ENCODE measurements at places on chromosomes 1 and 21.

- no peak for DNase-seq
These were observed 676.6 kb downstream of the MATN1 start for GRCh38 chr1:30046751-30047150.

- DNase-seq = no peak
These were observed 12.3 kb downstream of the TAL1 start for GRCh38 chr1:47219590-47220220.

DNA sequence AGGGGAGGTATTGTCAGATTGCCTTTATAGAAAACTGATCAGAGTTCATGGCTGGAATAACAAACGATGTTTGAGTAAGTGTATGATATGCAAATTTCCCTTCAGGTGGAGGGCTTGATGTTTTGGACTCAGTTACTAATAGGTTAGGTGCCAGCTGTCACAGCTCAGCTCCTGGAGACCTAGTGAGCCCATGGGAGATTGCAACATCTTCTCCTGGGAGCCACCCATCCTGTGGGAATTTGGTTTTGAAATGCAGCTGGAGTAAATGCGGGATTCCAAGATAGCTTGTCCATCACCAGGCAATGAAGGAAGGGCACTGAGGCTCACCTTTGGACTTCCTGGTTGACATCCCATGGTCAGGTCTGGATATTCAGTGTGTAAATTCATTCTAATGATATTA, 211.4 kb upstream of the NRIP1 start:
- no peak for DNase-seq

- peak; percentile 26 for DNase-seq
These were observed 45.6 kb upstream of the RBM34 start for GRCh38 chr1:235206533-235207208.

GRCh38 chr1:41573785-41574713, 89.6 kb upstream of the EDN2 start:
- peak; percentile 74 for DNase-seq

DNA sequence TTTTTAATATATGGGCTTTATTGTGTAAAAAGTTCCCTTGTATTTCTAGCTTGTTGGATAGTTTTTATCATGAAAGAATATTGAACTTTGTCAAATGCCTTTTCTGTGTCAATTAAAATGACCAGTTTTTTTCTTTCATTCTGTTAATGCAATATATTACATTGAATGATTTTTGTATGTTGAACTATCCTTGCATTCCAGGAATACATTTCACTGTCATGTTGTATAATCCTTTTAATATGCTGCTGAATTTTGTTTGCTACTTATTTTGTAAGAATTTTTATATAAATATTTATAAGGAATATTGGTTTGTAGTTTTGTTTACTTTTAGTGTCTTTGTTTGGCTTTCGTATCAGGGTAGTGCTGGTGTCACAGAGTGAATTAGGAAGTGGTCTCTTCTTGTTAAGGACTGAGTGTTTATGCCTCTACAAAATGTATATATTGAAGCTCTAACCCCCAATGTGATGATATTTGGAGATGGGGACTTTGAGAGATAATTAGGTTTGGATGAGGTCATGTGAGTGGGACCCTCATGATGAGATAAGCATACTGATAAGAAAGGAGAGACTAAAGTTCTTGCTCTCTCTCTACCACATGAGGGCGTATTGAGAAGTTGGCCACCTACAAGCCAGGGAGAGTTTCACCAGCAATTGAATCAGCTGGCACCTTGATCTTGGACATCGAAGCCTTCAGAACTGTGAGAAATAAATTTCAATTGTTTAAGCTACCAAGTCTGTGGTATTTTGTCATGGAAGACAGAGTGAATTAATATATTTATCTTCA, 12.0 kb upstream of the SLAMF6 start:
- no peak for DNase-seq

DNA sequence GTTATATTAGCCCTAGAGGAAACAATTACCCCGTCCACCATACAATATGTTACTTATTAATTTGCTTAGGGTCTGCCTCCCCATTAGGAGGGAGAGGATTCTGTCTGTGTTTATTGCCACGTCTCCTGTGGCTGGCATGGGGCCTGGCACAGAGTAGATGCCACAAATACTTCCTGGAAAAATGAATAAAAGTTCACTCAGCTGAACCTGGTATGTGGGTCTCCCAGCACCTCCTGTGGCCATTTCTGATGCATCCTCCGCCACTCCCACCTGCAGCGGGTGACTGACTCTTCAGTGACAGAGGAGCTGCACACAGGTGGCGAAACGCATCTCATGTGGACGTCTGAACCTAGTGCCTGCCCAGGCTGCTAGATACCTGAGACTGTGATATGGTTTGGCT, 112.7 kb downstream of the CLIC6 start:
- DNase-seq = no peak

DNA sequence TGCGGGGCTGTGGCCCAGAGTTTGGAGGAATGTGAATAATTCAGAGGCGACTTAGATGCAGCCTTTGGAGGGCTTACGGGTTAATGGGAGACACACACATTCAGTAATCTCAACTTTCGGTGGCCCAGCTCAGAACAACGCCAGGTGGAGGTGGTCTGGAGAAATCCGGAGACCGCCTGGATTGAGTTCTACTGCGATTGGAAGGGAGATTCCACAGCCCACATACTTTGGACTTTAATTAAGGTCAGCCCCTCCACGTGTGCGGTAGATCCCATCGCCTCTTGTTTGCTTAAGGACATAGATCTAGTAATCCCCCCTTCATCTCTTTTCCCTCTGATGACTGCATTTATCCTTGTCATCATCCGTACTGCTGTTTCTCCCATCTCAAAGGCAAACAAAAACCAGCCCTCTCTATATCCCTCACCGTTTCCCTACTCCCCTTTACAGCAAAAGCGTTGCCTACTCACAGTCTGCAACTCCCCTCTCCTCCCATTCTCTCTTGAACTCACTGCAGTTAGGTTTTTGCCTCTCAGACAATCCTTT, 720 bp upstream of the BSDC1 start:
- DNase-seq = peak; percentile 19

DNA sequence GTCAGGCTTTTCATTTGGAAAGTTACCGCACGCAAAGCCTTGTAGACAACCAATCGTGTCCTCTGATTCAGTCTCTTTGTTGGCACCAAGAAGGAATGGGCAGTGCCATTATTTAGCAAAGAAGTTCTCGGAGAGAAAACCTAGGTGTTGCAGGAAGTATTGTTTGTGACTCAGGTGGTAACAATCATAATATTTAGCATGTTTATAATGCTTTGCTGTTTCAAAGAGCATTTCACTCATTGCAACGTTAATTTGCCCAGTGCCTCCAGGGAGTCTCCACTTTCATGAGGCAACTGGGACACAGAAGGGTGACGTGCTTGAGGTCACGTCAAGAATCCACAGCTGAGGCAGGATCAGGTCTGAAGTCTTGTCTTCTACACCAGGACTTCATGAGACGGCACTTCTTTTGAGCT, 31.4 kb downstream of the STPG1 start:
- no peak for DNase-seq

GRCh38 chr1:192729500-192729899, 79.3 kb upstream of the RGS2 start:
- no peak for DNase-seq

- DNase-seq = no peak
These were observed 64.0 kb downstream of the NENF start for GRCh38 chr1:212496682-212497081.

DNA sequence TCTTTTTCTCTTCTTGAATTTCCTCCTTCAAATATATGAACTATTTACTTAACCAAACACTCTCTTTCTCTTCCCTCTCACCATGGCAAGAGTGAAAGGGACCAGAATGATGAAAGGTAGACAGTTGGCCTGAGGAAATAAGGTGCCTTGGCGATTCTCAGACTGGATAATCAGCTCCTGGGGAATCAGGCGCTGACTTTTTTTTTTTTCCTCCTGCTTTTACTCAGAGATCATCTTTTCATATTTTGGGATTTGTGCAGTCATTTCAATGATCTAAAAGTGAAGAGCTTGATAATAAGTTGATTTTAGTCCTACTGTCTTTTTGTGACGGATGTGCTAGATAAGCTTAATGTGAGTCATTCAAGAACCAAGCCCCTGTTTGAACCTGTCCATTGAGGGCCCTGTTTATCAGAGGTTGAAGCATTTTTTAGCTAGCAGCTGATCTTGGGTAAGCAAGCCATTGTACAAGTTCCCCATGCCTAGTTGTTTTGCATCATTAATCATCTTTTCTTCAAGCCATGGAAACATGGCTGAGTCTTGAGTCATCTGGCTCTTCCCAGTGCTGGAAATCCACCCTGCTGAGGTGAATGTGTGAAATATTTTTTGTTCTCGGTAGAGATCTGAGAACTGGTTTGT, 40.8 kb downstream of the ITSN1 start:
- peak; percentile 99 for DNase-seq

GRCh38 chr21:45335151-45335760, 47.6 kb upstream of the POFUT2 start:
- no peak for DNase-seq

- DNase-seq = peak; percentile 99
These were observed at the start of gene CLIC4 for GRCh38 chr1:24744911-24745710. CLIC4 (plus strand) TSS chr1:24745447; CDS start chr1:24745554, 107 bp downstream.

DNA sequence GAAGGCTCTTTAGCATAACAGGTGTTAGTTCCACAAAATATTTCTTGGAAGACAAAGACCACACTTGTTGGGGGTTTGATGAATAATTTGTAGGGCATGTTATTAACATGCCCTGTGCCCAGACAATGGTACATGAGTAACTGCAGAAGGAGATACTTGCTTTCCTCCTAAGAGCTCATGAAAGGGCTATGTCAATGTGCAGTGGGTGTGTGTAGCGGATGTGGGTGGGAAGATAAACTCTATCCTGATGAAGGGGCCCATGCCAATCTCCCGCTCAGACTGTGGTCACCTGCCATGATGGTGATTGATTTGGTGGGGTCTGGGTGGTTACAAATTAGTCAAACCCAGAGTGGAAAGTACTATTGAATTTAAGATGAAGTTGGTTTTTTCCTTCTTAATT, 69.8 kb upstream of the DNAH14 start:
- no peak for DNase-seq

GRCh38 chr1:117585086-117585485, 20.8 kb upstream of the TENT5C start:
- DNase-seq = no peak

- peak; percentile 61 for DNase-seq
These were observed at the start of gene RNF207 for GRCh38 chr1:6205849-6206519. RNF207 (plus strand) TSS chr1:6206119; CDS start chr1:6206536, 417 bp downstream.

- peak; percentile 26 for DNase-seq
These were observed 836 bp upstream of the FBLIM1 start for GRCh38 chr1:15757575-15758342.

DNA sequence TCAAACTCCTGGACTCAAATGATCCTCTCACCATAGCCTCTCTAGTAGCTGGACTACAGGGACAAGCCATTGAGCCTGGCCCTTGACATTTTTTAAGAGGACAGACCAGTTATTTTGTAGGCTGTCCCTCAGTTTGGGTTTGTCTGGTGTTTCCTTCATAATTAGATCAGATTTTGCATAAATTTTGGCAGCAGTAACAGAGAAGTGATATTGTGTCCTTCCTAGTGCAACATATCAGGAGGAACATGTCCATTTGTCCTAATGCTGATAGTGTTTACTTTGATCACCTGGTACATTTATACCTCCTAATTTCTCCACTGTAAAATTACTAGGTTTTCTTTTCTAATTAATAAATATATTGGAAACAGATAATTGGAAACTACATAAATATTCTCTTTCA, 5.9 kb upstream of the NID1 start:
- DNase-seq = no peak

DNA sequence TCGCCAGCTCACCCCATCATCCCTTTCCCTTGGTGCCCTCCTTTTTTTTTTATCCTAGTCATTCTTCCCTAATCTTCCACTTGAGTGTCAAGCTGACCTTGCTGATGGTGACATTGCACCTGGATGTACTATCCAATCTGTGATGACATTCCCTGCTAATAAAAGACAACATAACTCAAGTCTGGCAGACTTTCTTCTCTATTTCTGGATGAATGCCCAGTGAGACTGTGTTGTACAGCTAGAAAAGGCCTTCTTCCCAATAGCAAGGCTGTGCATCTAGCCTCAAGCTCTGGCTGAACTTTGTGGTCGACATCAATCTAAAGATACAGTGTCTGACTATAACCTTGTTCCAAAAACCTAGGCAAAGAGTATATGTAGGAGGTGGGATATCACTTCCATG, 6.4 kb downstream of the IL24 start:
- DNase-seq = no peak

DNA sequence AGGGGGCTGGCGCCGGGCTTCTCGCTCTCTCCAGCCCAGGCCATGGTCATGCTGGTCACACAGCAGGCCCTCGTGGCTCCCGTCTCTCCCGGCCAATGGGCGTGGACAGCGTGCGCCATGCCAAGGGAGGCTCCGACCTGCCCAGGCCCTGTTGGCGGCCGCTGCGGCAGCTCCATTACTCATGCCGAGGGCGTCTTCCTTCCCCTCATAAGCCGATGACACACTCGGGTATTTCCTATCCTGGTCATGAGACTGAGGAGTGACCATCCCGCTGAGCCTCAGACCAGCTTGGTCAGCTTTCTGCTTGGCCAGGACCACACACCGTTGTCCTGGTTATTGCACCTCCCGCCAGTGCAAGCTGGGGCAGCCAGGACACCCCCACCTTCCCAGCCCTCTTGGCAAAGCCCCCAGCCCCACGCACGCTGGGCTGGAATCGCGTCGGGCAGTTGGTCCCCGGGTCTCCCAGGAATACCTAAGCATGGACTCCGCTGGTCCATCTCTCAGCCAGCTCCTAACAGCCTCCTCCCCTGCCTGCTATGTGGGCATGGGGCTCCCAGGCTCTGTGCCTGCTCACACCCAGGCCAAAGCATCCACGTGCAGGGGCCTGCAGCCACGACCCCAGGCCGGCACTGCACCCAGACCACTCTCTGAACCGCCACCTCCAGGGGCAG, 49.8 kb downstream of the ARHGEF16 start:
- DNase-seq = peak; percentile 20

DNA sequence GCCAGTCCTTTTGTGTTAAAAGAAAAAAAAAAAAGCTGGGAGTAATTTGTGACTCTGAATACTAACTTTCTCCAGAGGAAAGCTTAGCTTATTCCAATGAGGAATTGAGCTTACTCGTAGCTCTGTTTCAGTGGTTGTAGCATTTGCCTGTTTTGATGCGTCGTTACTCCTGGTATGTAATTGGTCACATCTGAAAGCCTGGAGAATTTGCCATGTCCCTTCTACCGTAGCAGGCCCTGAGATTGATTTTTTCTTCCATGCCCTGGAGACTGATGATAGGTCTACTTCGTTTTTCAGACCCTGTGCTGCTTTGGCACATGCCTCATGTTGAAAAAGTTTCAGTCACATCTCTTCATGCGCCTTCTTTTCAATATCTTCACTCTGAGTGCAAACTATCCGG, 1103.0 kb downstream of the PLA2G4A start:
- DNase-seq = no peak

- no peak for DNase-seq
These were observed 56.7 kb downstream of the SRSF11 start for GRCh38 chr1:70277875-70278274.
